ENCODE measurements at places on chromosomes 2 and 18.

DNA sequence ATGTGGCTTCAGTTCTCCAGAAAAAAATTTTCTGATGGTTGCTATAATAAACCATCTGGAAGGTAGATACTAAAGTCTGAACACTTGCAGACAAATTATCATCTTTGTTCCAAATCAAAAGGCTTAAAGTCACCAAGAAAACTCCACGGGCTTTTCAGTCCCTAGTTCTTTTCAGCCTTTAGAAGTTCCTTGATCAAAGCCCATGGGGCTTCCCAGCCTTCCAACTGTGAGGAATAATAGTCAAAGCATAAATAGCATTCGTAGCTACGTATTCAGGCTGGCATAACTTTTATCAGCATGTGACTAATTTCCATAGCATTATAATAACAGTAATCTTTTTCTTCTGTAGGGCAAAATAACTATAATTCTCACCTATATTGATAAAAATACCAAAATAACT, 13.9 kb downstream of the SCG2 start:
- DNase-seq, result no peak

DNA sequence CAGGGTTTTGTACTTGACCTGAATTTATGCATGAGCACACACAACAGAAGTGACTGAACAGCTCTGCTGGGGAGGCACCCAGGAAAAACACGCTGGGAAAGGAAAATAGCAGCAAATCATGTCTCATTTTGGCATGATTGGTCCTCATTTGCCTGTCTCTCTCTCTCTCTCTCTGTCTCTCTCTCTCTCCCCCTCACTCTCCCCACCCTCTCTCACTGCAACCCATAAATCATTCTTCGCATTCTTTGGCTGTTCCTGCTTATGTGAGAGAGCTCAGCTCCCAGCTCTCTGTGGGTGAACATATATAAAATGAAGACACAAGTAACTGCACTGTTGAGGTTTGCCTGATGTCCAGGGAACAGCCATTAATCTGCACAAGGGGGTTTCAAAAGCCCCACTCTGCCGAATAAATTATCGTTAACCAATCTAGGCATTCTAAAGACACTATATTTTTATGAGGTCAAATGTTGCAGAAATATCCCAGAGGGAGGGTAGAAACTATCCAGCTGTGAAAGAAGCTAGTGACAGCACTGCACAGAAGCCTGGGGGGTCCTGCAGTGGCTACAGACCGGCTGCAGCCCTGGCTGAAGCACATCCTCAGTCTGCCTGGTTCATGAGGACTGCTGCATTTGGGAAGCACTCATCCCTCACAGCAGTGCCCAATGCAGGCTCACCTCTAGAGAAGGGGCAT, 260.3 kb downstream of the AFF3 start:
- no peak for DNase-seq

GRCh38 chr2:168981651-168982050, 49.5 kb downstream of the ABCB11 start:
- DNase-seq, result no peak

- no peak for DNase-seq
Observed at GRCh38 chr2:101781326-101781725, 83.8 kb downstream of the MAP4K4 start.

GRCh38 chr18:5620289-5620688, 76.5 kb upstream of the EPB41L3 start:
- no peak for DNase-seq

- no peak for DNase-seq
Observed at GRCh38 chr2:150156876-150157275, 330.6 kb downstream of the RND3 start.

- no peak for DNase-seq
Observed at GRCh38 chr2:134515137-134515536, 203.7 kb downstream of the TMEM163 start.

DNA sequence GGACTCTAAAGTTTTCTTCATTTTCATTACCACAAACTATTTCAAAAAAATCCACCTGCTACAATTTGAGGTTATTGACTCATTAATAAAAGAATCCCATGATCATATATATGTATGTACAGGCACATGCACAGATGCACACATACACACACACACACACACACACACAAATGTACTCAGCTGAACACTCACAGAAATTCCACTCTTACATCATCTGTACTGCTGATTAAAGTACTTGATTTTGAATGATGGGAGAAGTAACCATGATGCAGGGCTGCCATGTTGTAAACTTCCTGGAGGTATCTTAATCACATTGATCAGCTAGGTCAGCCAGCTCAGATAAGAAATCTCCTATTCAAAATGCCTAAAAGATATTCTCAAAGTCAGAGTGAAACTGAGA, 1313.2 kb upstream of the NRXN1 start:
- DNase-seq, result no peak

DNA sequence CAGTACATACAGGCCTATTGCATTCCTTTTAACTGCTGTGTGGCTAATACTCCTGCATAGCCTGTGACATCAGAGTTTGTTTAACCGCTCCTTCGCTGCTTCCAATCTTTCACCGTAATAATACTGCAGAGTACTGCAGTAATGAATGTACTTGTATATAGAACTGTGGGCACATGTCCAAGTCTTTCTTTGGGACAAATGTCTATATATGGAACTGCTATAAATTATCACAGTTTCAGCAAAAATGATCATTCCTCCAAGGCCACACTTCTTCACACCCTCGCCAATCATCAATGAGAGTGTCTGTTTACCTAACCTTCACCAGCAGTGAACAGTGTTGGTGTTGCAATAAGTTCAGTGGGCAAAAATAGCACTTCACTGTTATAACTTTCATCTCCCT, 230.4 kb downstream of the SP3 start:
- DNase-seq, result no peak

- DNase-seq, result peak; percentile 29
Observed at GRCh38 chr2:177332026-177332991, 60.3 kb upstream of the AGPS start.

DNA sequence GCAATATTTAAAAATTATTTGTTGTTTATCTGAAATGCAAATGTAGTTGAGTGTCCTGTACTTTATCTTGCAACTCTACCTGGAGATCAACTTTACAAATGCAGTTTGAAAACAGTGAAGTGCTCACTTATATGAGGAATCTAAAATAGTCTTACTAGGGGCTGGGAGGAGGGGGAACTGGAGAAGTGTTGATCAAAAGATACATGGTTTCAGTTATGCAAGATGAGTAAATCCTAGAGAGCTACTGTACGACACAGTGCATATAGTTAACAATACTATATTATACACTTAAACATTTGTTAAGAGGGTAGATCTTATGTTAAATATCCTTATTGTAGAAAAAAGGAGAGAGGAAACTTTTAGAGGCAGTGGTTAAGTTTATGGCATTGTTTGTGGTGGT, 241.9 kb downstream of the BCL11A start:
- DNase-seq, result no peak

GRCh38 chr18:44725300-44726058, 44.8 kb downstream of the SETBP1 start:
- DNase-seq, result peak; percentile 59

DNA sequence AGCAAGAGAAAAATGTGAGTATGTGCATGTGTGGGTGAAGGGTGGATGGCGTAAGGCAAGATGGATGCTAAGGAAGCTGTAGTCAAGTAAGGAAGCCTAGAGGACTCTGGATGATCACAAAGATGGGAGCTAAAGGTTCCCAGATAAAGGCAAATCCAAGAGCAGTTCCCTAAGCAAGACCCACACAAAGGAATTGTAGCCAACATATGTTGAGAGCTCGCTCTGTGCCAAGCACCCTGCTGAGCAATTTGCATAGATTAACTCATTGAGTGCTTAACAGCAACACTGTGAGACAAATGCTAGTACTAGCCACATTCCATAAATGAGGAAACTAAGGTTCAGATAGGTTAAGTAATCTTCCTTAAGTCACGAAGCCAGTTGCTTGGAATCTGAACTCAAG, 132.6 kb downstream of the C1D start:
- DNase-seq, result no peak

GRCh38 chr2:200658278-200658864, 72.6 kb downstream of the AOX1 start:
- no peak for DNase-seq

Data from activated gamma-delta T cell treated with Interleukin-2 at 50 U/mL for 16 hours (primary cell).